ENCODE measurements at places on chromosomes 11 and 22.

GRCh38 chr22:28637225-28637624 is 42.4 kb downstream of the TTC28 start:
- no peak for DNase-seq

GRCh38 chr11:130940706-130941105 is 24.4 kb upstream of the SNX19 start:
- no peak for DNase-seq

- DNase-seq, result no peak
These were observed 29.0 kb upstream of the LDLRAD3 start for GRCh38 chr11:35914816-35915215.

- DNase-seq, result no peak
These were observed 39.4 kb downstream of the SWAP70 start for GRCh38 chr11:9703280-9703679.

GRCh38 chr11:71179877-71180605 is 72.3 kb downstream of the SHANK2 start:
- DNase-seq, result no peak

GRCh38 chr11:65206901-65207300 is 25.2 kb downstream of the CAPN1 start:
- no peak for DNase-seq

GRCh38 chr22:42655693-42656092 is 6.5 kb upstream of the CYB5R3 start:
- DNase-seq, result no peak

- DNase-seq, result no peak
These were observed 2.5 kb downstream of the THYN1 start for GRCh38 chr11:134250675-134251074.

DNA sequence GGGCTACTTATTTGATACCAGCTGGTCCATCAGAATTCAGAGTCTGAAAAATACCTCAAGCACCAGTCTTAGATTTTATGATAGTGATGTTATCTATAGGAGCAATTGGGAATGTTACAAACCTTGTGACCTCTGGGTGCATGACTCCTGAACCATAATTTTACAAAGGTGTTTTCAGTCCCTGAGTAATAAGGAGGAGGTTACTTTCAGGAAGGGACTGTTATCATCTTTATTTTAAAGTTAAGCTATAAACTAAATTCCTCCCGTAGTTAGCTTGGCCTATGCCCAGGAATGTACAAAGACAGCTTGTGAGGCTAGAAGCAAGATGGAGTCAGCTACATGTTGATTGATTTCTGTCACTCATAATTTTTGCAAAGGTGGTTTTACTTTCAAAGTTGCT is 101.9 kb downstream of the UVRAG start:
- DNase-seq, result no peak

- no peak for DNase-seq
These were observed 27.9 kb upstream of the LRRC32 start for GRCh38 chr11:76698321-76699043.

DNA sequence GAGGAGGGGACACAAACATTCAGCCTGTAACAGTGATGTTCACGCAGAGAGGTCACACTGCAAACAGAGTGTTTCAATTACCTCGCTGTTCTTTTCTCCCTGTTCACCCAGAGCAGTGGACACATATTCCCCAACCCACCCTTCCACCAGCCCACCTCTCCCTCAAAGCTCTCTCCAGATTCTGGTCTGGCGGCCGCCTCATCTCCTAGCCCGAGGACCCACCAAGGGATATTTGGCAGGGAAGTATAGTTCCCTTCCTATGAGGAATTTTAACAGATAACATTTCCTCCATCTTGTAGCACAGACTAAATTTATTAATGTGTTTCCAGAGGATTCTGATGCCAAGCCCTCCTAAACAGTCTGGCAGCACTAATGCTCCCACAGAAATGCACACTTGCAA is 111.0 kb upstream of the LMO1 start:
- DNase-seq, result no peak

DNA sequence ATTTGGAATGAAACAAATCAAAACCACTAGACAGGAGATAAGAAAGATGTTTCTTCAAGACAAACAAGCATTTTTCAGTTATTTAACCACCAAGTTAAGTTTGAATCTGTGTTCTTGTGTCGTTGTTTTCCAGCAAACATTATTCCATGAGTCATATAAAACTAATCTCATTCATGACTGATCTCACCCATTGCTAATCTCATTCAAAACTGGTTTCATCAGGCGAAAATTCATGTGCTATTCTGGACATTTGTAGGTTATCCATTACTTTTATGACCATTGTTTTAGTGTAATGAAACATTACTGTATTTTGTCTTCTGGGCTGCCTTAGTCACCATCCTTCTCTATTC is 221.8 kb downstream of the DDX10 start:
- no peak for DNase-seq

- no peak for DNase-seq
These were observed 36.5 kb upstream of the SLC35C1 start for GRCh38 chr11:45768486-45768885.

DNA sequence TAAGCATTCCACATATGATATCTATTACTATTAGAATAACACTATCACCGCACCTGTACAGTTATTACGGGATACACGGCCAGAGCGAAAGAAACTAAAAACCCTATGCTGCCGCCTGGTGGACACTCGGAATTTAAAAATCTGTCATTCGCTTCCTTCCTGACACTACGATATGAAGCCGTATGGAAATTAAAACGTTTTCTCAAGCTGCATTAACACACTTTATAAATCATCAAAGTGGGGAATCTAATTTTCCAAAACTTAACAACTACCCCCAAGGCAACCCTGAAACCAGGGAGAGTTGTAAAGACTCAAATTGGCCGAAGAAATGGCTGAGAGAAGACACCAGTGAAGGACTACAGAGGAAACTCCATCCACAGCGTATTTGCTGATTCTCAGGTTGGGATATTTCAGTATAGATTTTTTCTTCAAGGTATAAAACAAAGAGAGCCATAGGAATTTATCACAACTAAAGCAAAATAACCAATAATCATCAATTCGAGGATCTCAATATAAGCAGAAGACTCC is 1.4 kb downstream of the CCDC73 start:
- DNase-seq, result peak; percentile 38

- no peak for DNase-seq
These were observed 562.5 kb downstream of the MN1 start for GRCh38 chr22:27238935-27239510.

DNA sequence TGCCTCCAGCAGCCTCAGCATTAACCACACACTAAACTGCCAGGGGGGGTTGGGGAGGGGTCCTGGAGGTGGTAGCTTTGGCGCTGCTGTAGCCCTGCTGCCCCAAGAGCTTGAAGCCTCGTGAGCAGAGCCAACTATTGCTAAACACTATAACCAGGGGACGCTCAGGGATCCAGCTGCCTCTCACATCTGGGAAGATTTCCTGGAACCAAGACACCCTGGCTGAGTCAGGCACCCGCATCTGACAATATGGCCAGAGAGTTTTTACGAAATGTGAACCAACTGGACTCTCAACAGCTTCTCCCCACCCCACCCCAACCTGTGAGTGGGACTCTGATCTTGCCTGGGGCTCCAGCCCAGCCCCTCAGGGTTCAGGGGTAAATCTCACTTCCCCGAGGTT is 14.3 kb downstream of the C1QTNF6 start:
- DNase-seq, result no peak

- DNase-seq, result no peak
These were observed 44.3 kb downstream of the DNHD1 start for GRCh38 chr11:6541356-6541755.

GRCh38 chr22:30308518-30309230 is 18.1 kb downstream of the TBC1D10A start:
- no peak for DNase-seq

- DNase-seq, result no peak
These were observed 5.4 kb upstream of the HDHD5 start for GRCh38 chr22:17164392-17165024.

DNA sequence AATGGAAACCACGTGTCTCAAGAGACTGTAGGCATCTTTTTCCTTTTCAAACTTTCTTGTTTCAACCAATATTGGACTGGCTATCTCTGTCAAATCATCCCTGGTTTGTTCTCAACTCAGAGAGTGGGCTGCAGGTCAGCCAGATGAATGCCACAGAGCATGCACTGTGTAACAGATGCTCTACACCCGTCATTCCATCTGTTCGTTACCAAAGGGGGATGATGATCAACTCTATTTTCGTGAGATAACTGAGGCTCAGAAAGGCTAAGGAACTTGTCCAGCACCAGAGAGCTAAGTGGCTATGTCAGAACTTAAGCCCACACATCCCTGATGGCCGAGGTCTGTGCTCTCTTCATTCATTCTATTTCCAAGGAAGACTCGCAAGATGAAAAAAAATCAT is 42.1 kb downstream of the SLC1A2 start:
- no peak for DNase-seq

- DNase-seq, result no peak
These were observed 69.1 kb downstream of the MICAL2 start for GRCh38 chr11:12179531-12179930.

GRCh38 chr11:12205330-12205729 is 94.9 kb downstream of the MICAL2 start:
- no peak for DNase-seq

DNA sequence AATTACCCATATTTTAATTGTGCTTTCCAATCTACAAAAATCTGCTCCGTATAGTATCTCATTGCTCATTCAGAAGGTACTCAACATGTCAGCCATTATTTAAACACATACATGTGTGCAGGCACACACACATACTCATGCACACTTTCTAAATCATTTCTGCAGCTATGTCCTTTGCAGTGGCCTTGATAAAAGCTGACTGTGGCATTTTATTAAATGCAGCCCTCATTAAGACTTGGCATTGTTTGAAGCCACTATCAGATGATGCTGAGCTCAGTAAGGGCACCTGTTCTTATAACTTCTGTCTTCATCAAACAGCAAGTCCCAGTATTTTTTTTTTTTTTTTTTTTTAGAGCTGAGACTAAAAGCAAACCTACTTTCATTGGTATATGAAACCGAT is 1071.9 kb upstream of the CCDC90B start:
- DNase-seq, result no peak

- DNase-seq, result no peak
These were observed 27.6 kb downstream of the RIBC2 start for GRCh38 chr22:45441138-45441537.

Measured in activated T-helper 1 cell treated with anti-CD3 and anti-CD28 coated beads, Interleukin-2, amount 50 U/mL, for 16 hours (primary cell).